Activated T-cell treated with anti-CD3 and anti-CD28 coated beads, Interleukin-2, amount 50 U/mL, for 72 hours (primary cell): ENCODE measurements at places on chromosomes 7 and 10.
A peak's percentile ranks its signal among the peaks of the same experiment; 100 is the strongest.

GRCh38 chr7:144445590-144445989 lies 42.1 kb upstream of the NOBOX start:
- H3K36me3 ChIP-seq: no peaks in the 10 kb centered on the region
- H3K27me3 ChIP-seq: no peaks in the 10 kb centered on the region
- H3K4me3 ChIP-seq: no peak overlapping the region
- H3K27ac ChIP-seq: no peak overlapping the region

DNA sequence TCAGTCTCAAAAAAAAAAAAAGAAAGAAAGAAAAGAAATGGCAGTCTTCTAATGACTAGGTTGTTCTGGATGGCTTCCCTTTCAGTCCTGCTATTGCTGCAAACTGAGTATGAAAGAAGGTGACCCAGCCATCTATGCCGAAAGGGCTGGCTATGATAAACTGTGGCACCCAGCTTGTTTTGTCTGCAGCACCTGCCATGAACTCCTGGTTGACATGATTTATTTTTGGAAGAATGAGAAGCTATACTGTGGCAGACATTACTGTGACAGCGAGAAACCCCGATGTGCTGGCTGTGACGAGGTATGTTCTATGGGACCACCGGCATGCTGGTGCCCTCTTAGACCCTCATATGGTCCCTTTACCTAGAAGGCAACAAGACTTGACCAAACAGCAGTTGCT lies 41.3 kb downstream of the TES start:
- no peaks in the 10 kb centered on the region for H3K27me3 ChIP-seq
- H3K27ac ChIP-seq: no peak overlapping the region

DNA sequence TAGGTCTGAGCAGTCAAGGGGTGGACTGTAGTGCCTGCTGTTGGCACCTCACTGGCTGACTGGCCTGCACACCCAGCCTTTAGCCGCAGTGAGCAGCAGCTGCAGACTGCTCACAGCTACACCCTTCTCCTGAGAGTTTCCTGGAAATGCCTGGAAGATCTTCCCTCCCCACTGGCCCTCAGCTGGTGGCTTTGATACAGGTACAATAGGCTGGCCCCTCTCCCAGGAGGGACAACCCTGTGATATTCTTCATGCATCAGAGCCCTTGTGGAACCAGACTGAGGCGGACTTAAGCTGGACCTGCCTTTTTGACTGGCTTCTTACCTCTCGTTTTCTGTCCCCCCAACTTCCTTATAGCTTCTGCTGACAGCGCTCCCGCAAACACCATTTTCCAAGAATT lies 6.4 kb downstream of the GCK start:
- H3K27ac ChIP-seq: no peak overlapping the region
- peaks cover 10% of the 10 kb centered on the region for H3K27me3 ChIP-seq
- no peak overlapping the region for H3K4me3 ChIP-seq
- no peak for DNase-seq
- no peaks in the 10 kb centered on the region for H3K4me1 ChIP-seq

DNA sequence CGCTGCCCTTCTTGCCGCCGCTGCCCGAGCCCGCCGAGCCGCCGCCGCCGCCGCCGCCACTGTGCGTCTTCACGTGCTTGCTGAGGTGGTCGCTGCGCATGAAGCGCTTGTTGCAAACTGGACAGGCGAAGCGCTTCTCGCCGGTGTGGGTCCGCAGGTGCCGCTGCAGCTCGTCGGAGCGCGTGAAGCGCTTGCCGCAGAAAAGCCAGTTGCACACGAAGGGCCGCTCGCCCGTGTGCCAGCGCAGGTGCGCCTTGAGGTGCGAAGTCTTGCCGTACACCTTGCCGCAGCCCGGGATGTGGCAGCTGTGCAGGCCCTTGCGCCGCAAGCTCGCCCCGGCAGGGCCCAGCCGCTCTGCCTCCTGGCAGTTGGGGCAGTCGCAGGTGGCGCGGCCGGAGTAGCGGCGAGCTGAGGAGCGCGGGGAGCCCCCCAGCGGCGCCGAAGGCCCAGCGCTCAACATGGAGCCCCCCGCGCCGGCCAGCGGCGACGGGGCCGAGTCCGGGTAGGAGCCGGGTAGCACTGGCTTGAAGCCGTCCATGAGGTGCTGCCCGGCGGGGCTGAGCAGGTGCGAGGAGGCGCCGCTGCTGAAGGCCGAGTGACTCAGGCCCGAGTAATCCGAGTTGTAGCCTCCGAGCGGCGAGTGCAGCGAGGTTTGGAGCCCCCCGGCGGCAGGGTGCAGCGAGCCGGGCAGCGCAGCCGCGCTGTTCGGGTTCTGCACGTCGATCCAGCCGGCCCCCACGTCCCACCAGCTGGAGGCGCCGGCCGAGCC lies 2.1 kb downstream of the SP8 start:
- DNase-seq: no peak
- H3K4me3 ChIP-seq: peak overlapping the region; percentile 20
- H3K4me1 ChIP-seq: peaks cover 27% of the 10 kb centered on the region
- H3K27me3 ChIP-seq: peaks cover 80% of the 10 kb centered on the region
- no peak overlapping the region for H3K27ac ChIP-seq

DNA sequence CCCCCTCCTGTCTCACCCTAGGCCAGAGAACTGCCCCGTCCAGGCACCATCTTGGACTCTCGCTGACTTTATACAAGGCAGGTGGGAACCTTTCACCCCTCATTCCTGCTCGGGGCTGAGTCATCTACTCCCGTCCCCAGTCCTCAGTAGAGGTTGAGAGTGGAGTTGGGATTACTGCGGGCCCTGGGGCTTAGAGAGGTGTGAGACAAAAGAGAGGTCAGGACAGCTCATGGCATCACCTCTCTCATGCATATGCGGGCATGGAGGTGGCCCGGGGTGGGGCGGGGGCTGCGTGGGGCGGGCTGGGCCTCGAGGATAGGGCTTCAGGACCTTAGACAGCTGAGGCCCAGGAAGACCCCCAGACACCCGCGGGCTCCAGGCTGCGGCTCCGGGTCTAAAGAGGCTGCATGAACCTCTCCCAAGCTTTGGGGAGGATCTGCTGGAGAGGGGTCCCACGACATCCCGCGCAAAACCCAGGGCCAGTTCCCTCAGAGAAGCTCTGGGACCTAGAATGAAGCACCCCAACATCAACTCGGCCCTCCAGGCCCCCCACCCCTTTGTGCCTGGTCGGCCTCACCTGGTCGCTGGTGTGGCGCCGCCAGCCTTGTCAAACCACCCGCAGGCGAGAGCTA lies 317 bp downstream of the PDZD7 start:
- H3K27me3 ChIP-seq: peaks cover 7% of the 10 kb centered on the region
- H3K27ac ChIP-seq: no peak overlapping the region
- no peaks in the 10 kb centered on the region for H3K36me3 ChIP-seq
- peak overlapping the region; percentile 84 for H3K4me3 ChIP-seq
- H3K4me1 ChIP-seq: peaks cover 18% of the 10 kb centered on the region
- no peak for DNase-seq

GRCh38 chr7:23715099-23715498 lies 5.1 kb downstream of the STK31 start:
- DNase-seq: no peak
- peaks cover 4% of the 10 kb centered on the region for H3K27me3 ChIP-seq
- no peaks in the 10 kb centered on the region for H3K4me1 ChIP-seq
